ENCODE measurements at places on chromosomes 3 and 15.

GRCh38 chr3:86792316-86792715, 198.6 kb downstream of the VGLL3 start:
- DNase-seq = no peak

DNA sequence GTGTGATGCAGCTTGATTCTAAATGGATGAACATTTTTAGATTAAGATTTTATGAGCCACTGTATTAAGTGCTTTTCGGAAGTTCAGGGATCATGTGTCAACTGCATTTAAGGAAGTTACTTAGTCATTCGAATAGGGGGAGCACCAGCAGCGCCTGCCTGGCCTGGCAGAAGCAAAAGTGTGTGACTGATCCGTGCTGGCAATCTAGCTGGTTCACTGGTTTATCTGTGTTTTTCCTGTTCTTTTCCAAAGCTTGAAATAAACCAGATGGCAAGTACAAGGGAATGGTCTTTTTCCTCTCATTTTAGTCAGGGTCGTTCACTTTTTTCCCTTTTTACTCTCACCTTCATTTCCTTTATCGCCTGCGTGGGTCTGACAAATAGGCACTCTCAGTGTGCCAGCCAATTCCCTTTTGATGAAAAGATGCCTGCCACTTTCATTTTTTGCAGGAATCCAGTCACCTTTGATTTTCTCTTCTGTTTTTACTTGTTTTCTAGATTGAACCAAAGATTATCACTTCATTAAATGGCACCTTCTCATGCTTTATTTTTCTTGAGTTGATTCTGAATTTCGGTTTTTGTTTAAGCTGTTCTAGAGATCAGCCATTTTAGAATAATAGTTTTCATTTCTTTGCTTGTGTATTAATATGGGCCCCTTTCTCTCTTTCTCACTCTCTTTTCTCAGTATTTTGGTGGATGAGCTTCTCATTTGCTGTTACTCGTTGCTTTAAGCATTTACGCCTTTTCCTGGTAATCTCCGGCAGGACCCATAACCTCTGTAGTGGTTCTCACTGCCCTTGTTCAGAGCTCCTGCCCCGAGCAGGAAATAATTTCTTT, 2.8 kb downstream of the ABHD2 start:
- no peak for DNase-seq

DNA sequence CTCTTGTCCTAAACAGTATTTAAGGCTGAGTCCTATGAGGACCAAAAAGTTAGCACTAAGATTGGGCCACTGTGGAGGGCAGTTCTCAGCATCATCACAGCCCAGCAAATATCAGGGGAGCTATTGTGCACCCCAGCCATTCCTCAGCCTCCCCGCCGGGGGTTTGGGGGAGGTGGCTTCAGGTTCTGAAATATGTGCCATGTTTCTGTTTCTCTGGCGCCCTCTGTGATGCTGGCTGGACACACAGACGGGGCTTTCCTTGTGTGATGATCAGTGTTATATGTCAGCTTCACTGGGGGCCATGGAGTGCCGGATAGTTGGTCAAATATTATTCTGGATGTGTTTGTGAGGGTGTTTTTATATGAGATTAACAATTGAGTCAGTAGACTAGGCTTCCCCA, 106.8 kb downstream of the GABRG3 start:
- no peak for DNase-seq

DNA sequence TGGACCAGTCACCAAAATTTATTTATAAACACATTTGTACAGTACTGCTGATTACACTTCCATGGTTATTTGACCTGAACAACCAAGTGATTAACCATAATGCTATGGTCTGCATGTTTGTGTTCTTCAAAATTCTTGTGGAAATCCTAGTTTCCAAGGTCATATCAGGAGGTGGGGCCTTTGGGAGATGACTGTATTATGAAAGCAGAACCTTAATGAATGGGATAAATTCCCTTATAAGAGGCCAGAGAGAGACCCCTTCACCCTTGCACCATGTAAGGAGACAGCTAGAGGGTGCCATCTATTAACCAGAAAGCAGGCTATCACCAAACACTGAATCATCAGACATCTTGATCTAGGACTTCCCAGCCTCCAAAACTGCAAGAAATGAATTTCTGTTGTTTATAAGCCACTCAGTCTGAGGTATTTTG, 1.9 kb downstream of the SCAPER start:
- no peak for DNase-seq

- no peak for DNase-seq
Measured at GRCh38 chr3:101279765-101280385, 40.5 kb downstream of the IMPG2 start.

DNA sequence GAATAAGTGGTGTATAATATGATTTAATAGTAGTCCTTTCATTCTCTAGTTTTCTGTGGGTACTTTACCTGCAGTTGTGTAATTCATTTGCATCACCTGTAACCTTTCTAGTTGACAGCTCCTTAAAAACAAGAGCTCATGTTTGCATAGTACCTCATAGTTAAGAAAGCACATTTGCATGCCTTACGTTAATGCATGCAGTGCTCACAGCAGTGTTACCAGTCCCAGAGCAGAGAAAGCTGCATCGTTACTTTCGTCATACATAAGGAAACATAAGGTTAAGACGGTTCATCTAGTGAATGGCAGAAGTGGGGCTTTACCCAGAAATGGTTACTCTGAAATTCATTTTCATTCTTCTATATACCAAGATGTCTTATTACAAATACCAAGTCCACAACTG, 111.3 kb downstream of the AKAP13 start:
- DNase-seq = no peak

- no peak for DNase-seq
Measured at GRCh38 chr3:71847794-71848193, 62.8 kb upstream of the PROK2 start.

GRCh38 chr3:129663045-129663446, 56.6 kb upstream of the PLXND1 start:
- DNase-seq = no peak

DNA sequence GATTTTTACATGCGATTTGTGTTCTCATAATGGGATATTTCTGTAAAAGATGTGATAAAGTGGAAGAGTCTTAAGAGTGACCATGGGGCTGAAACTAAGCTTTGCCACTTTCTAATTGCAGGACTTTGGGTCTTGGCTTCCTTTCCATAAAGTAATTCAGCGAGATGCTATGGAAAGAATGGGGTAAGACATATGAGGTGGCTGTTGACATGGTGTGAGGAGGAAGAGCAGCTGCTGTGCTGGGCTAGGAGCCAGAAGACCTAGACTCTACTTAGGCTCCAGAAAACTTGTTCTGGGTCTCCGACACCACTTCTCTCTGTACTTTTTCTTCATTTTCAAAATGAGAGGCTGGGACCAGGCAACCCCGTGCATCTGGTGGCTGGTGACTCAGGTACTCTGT, 654.5 kb upstream of the CFAP20DC start:
- DNase-seq = no peak

DNA sequence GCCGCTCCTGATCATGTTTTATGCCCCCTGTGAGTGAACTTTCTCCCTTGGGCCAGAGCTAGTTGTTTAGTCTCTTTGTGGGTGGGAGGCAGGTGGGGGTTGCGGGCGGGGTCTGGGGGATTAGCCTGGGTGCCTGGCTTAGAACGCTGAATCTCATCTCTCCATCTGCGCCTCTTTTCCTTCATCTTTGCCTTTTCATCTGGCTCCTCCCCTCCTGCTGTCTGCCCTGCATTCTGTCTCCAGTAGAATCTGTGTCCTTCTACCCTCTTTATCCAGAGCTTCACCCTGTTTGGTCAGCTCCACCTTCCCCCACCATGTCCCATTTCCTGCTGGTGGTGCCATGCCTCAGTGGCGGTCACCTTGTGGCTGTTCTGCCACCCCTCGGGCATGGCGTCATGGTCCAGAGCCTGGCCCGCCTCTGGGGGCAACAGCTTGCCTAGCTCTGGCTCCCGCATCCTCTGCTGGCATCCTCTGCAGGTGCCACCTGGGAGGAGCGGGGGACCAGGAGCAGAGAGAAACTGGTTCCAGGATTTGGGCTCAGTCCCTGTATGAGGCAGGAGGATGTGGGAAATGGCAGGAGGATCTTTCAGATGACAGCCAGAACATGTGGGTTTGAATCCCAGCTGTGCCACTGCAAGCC, 44.3 kb downstream of the PDIA5 start:
- no peak for DNase-seq

DNA sequence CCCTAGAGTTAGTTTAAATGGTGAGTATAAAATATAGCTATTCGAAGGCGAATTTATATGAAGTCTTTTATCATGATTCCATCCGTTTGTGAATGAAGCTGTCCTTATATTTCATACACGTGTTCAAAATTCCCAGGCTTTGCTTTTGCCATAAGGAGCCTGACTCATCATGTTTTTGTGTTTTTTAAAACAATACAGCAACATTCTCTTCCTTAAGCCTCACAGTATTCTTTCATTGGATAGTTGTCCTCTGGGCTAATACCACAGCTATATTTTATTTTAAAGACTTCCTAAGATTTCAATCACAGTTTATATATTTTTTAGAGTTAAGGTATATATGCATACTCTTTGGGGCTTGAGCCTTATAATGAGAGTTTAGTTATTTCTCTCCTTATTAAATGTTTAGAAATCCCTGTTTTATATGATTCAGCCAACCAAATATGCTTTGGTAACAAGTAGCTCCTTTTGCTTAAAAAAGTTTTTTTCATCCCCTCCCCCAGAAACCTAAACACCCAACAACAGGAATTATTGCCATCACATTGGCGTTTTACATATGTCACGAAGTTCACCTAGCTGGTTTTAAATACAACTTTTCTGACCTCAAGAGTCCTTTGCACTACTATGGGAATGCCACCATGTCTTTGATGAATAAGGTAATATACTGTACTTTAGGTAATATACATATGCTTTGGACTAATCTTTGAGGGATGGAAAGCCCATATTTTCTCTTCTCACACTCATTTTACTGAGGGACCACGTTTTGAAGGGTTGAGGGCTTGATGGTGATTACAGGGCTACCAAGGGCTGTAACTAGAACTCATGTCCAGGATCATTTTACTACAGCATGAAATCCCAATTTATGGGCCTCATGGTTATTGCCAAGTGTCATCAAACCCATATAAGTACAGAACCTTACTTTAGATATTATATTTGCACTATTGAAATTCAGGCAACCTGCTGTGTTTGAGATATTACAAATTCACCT, 28.5 kb downstream of the ST3GAL6 start:
- DNase-seq = no peak

GRCh38 chr3:100536093-100536492, 43.7 kb downstream of the TMEM45A start:
- no peak for DNase-seq

Data from stimulated activated CD4-positive, alpha-beta T cell treated with anti-CD3 and anti-CD28 coated beads, TNF-alpha, amount 100 ng/mL, for 4 hours (primary cell).